LoVo (cell line): ENCODE measurements at places on chromosomes 1 and 21.

- DNase-seq: no peak
Measured at GRCh38 chr1:21936366-21937031, 611 bp downstream of the HSPG2 start.

DNA sequence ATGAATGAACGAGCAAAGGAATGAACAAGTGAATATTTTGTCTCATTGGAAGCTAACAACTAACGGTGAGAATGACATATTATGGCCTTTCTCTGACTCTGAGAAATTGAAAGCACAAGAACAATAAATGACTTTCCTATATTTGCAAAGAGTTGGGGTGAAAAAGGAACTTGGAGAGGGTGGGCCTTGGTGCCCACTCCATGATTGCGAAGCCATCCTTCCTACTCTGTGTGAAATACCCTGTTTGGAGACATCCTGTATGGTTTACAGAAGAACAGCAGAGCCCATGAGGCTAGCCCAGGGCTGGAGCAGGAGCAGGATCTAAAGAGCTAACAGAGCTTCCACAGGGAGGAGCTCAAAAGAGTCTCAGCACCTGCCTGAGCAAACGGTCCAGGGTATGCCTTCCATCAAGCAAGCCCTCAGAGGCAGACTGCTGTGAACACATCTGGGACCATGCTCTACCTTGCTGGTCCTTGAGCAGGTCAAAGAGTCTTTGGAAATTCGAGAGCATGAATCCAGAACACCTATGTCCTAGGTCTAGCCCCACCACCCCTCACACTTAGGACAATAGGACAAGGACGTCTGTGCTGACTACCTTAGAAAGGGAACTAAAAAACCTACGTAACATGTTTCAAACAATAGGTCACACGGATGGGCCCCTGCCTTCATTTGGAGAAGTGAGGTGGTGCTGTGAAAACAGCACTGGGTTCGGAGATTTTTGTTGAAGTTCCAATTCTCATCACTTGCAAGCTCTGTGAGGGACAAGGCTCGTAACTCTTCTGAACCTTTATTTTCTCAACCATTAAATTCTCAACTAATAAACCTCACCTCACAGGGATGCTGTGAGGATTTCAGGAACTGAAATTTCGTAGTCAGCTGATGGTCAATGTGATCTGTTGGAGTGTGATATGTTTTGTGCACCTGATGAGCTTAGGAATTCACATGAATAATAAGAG lies 377.4 kb downstream of the RRAGC start:
- DNase-seq: no peak

GRCh38 chr21:44517175-44517899 lies 22.7 kb downstream of the KRTAP10-1 start:
- DNase-seq: peak; percentile 38

GRCh38 chr1:200992382-200993048 lies 31.0 kb downstream of the KIF21B start:
- DNase-seq: no peak

DNA sequence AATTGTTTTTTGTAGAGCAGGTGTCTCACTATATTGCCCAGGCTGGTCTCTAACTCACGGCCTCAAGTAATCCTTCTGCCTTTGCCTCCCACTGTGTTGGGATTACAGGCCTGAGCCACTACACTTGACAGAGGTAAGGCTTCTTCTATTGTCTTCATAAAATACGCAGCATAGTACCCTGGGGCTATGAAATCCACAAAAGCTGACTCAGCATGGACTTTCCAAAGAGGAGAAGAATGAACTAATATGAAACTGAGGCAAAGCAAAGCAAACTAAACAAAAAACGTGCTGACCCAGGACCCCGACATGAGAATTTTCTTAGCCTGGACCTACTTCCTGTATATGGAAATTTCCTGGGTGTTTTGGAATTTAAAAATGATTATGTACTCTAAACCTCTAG lies 18.5 kb upstream of the ATP13A2 start:
- DNase-seq: no peak

- no peak for DNase-seq
Measured at GRCh38 chr1:30335997-30336390, 387.4 kb downstream of the MATN1 start.

DNA sequence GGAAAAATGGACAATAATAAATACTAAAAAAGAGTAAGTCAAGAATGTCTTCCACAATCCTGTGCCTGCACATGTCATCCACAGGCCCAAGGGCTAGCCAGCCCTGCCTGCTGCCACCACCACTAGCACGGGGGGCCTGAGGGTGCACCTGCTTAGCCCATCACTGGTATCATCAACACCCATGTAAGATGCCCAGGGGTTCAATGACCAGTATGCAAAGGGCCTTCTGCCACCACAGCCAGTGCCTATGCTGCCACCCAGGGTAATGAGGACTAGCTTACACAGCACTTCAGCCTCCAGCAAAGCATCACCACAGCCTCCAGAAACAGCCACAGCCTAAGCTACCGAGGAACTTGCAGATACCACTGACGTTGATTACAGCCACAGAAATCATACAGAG lies 46.3 kb downstream of the POFUT2 start:
- DNase-seq: no peak

GRCh38 chr1:26794391-26794790 lies 6.6 kb downstream of the PIGV start:
- no peak for DNase-seq

- DNase-seq: no peak
Measured at GRCh38 chr1:209455145-209455544, 128.4 kb upstream of the CAMK1G start.

- no peak for DNase-seq
Measured at GRCh38 chr1:214548988-214549387, 2.4 kb downstream of the PTPN14 start.

- DNase-seq: no peak
Measured at GRCh38 chr1:11595285-11595684, 58.9 kb downstream of the FBXO2 start.

- no peak for DNase-seq
Measured at GRCh38 chr1:193581341-193581740, 394.9 kb upstream of the B3GALT2 start.

DNA sequence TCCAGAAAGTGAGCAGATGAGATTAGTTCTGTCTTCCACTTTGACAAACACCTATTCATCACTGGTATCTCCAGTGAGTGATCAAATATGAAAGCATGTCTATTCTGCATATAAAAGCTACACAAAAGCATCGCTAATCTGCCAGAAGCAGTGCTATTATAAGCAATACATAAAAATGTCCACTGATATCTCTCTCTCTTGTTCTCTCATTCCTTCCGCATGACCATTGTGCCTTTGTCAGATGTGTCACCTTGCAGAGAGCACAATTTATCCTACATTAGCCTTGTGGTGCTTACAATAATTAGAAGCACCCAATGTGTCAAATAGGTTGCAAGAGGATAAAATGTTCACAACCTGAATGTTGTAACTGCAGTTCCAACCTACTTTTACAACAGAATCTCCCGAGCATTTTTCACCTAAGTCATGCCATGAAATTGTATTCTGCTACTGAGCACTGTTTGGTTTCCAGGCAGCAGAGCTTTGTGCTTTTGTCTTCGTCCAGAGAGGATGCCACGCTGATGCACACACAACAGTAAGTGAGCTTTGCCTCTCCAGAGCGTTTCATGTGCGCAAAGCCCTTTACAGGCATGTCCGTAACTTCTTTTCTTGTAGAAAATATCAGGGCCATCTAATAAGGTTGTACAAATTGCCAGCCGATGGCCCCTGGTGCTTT lies 198.7 kb upstream of the PLD5 start:
- DNase-seq: no peak

- no peak for DNase-seq
Measured at GRCh38 chr1:98045767-98046641, 125.2 kb upstream of the DPYD start.

- no peak for DNase-seq
Measured at GRCh38 chr1:229088711-229089110, 182.2 kb upstream of the RAB4A start.
